ENCODE measurements at places on chromosomes 1 and 21.

DNA sequence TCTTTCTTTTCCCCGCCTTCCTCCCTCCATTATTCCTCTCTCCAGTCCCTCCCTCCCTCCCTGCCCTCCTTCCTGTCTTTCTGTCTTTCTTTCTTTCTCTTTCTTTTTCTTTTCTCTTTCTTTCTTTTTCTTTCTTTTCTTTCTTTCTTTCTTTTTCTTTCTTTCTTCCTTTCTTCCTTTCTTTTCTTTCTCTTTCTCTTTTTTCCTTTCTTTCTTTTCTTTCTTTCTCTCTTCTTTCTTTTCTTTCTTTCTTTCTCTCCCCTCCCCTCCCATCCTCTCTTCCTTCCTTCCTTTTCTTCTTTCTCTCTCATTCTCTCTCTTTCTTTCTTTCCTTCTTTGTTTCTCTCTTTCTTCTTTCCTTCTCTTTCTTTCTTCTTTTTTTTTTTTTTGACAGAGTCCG is 402.2 kb upstream of the PLXNA2 start:
- H3K27ac ChIP-seq, result peak overlapping the region; percentile 22
- H3K27me3 ChIP-seq, result peaks cover 8% of the 10 kb centered on the region
- no peak for DNase-seq
- H3K4me1 ChIP-seq, result no peaks in the 10 kb centered on the region
- H3K36me3 ChIP-seq, result no peaks in the 10 kb centered on the region
- H3K4me3 ChIP-seq, result no peak overlapping the region

DNA sequence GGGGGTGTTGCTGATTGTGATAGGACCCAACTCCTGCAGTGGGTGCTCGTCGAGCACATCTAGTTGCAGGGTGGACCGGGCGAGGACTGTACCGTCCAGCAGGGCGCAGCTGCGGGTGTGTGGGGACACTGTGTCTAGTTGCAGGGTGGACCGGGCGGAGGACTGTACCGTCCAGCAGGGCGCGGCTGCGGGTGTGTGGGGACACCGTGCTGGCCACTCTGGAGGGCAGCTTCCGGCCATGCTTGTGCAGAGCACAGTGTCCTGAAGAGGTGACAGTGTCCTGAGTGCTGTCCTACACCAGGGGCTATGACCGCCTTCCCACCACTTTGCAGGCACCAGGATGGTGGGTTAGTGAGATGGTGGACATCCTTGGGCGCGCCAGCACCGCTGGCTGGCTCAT is 4.6 kb upstream of the TRPM2 start:
- no peak overlapping the region for H3K27ac ChIP-seq
- no peaks in the 10 kb centered on the region for H3K36me3 ChIP-seq
- peaks cover 31% of the 10 kb centered on the region for H3K4me1 ChIP-seq
- no peak for DNase-seq

DNA sequence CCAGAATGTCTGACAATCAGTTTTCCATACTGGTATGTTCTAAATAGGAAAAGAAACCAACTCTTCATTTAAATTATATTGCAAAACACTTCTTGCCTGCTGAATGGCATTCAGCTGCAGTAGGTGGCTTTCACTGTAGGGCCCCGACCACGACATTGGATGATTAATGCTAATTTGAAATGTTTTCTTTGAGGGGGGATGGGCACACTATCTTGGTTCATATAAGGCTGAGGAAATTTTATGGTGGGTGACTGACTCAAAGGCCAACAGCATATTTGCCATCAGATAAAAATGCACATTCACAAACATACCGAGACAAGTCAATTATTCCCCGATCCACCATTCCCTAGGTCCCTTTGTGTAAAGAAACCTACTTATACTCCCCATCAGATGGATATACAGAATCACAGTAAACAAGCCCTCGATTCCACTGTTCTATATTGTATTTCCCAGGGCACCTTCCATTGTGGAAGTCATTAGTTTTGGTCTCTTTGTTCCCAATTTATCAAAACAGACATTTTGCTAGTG is 464.2 kb upstream of the DAB1 start:
- DNase-seq, result no peak
- no peak overlapping the region for H3K4me3 ChIP-seq
- H3K27me3 ChIP-seq, result peaks cover 2% of the 10 kb centered on the region
- no peaks in the 10 kb centered on the region for H3K36me3 ChIP-seq

GRCh38 chr1:33684396-33685179 is 179.3 kb upstream of the HMGB4 start:
- H3K27ac ChIP-seq, result peak overlapping the region; percentile 46
- H3K4me3 ChIP-seq, result no peak overlapping the region
- peaks cover 29% of the 10 kb centered on the region for H3K27me3 ChIP-seq
- no peaks in the 10 kb centered on the region for H3K36me3 ChIP-seq

- peaks cover 3% of the 10 kb centered on the region for H3K27me3 ChIP-seq
- DNase-seq, result no peak
- H3K4me3 ChIP-seq, result no peak overlapping the region
- no peak overlapping the region for H3K27ac ChIP-seq
- H3K4me1 ChIP-seq, result peaks cover 43% of the 10 kb centered on the region
Measured at GRCh38 chr1:41752514-41753170, 166.1 kb downstream of the HIVEP3 start.

DNA sequence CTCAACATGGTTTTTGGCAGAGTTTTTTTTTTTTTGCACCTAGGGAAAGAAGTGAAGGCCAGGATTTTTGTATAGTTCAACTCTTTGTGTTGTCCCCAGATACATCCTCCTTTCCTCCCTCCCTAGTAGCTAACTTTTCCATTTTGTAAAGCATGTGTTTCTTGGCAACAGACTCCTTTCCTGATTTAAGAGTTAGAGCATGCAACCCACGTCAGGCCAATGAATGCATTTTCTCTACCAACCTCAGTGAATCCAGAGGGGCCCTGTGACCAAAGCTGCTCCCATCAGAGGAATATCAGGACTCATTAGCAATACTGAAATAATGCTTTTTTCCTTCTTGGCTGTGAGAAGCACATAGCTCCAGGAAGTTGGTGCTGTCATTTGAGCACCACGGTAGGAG is 287.2 kb downstream of the LMO4 start:
- H3K4me3 ChIP-seq, result no peak overlapping the region
- DNase-seq, result no peak
- peaks cover 1% of the 10 kb centered on the region for H3K36me3 ChIP-seq
- H3K27me3 ChIP-seq, result peaks cover 4% of the 10 kb centered on the region

GRCh38 chr1:64039390-64039926 is 164.0 kb upstream of the UBE2U start:
- DNase-seq, result no peak
- no peaks in the 10 kb centered on the region for H3K36me3 ChIP-seq
- no peak overlapping the region for H3K27ac ChIP-seq
- no peak overlapping the region for H3K4me3 ChIP-seq

DNA sequence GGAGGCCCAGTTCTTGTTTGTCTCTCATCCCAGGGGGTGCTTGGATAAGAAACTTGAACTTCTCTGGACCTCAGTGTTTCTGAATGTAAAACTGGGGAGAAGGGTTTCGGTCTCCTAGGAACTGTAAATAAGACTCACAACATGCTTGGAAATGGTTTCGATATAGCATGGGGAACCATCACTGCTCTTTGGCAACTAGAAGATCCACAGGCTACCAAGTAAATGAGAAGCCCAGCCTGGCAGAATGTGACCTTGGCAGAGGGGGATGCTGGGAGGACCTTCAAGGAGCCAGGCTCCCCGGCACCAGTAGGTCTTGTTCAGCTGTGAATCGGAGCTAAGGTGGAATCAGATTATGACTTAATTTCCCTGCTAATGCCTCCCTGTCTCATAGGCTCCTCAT is 3.7 kb downstream of the ARL8A start:
- H3K27me3 ChIP-seq, result no peaks in the 10 kb centered on the region
- peaks cover 47% of the 10 kb centered on the region for H3K4me1 ChIP-seq
- H3K4me3 ChIP-seq, result no peak overlapping the region
- no peak for DNase-seq

- H3K4me1 ChIP-seq, result peaks cover 45% of the 10 kb centered on the region
- no peak for DNase-seq
- H3K27ac ChIP-seq, result no peak overlapping the region
- H3K4me3 ChIP-seq, result no peak overlapping the region
- no peaks in the 10 kb centered on the region for H3K36me3 ChIP-seq
Measured at GRCh38 chr21:42468491-42469131, 27.4 kb downstream of the RSPH1 start.

DNA sequence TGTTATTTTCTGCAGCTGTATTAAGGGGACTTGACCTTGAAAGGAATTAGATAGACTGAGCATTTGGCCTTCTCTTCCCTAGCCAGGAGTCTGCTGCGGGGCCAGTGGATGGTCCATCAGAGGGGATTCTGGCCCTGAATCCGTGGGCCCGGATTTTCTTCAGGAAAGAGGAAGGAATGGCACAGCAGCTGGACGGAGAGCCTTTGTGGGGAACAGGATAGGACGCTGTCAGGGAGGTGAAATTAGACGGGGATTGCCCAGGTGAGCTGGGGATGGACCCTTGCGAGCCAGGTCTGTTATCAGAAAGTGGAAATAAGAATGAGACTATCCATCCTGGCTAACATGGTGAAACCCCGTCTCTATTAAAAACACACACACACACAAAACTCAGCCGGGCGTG is 1.7 kb upstream of the C2CD2 start:
- H3K36me3 ChIP-seq, result no peaks in the 10 kb centered on the region
- DNase-seq, result no peak
- peak overlapping the region; percentile 39 for H3K4me3 ChIP-seq
- H3K27me3 ChIP-seq, result peaks cover 12% of the 10 kb centered on the region
- peaks cover 18% of the 10 kb centered on the region for H3K4me1 ChIP-seq
- H3K27ac ChIP-seq, result no peak overlapping the region

DNA sequence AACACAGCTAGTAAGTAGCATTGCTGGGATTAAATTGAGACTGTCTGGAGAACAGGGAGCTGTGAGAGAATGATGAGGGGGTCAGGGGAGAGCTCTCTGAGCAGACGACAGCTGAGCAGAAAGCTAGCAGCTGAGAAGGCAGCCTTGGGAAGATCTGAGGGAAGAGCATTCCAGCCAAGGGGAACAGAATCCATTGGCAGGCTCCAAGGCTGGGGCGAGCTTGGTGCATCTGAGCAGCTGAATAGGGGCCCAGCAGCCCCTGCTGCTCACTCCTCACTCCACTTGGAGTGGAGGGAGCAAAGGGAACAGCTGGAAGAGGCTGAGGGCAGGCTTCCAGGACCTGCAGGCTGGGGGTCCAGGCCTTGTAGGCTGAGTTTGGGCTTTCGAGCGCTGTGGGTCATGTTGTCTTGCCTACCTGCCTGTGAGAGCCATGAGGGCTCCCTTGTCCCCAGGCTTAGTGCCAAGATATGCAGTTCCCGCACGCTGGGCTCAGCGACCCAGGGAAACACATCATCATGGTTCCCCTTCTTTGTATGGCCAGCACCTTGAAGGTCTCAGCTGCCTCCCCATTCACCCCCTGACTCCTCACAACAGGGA is 10.5 kb downstream of the ACOT11 start:
- no peak overlapping the region for H3K4me3 ChIP-seq
- no peak for DNase-seq
- H3K36me3 ChIP-seq, result no peaks in the 10 kb centered on the region

DNA sequence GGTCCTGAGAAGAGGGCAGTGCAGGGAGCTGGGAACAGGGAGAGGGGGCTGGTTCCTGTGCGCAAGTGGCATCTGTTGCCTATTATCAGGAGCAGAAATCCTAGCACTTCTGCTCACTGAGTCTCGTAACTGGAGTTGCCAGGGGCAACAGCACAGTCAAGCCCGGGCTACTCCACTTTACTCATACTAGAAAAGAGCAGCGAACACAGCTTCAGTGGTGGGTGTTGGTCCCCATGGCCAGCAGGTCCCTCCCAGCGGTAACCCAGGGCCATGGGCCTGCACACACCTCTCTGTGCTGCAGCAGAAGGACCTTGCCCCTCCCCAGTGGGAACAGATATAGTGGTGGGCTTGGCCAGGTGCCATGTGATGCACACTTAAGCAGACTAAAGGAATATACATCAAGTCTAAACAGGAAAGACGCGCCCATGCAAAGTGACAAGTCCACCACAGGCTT is 8.5 kb downstream of the PYCR2 start:
- DNase-seq, result no peak
- H3K4me1 ChIP-seq, result peaks cover 42% of the 10 kb centered on the region
- H3K27me3 ChIP-seq, result no peaks in the 10 kb centered on the region
- H3K4me3 ChIP-seq, result no peak overlapping the region
- H3K36me3 ChIP-seq, result peaks cover 41% of the 10 kb centered on the region

DNA sequence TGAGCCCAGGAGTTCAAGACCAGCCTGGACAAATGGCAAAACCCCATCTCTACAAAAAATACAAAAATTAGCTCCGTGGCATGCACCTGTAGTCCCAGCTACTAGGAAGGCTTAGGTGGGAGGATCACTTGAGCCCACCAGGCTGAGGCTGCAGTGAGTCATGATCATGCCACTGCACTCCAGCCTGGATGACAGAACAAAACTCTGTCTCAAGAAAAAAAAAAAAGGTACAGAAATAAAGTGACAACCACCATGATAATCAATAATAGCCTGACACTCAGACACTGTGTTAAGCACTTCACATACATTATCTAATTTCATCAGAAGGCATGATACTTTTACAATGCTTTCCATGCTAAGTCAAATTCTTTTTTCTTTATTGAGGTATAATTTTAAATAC is 53.1 kb downstream of the ST7L start:
- no peak for DNase-seq
- H3K27ac ChIP-seq, result no peak overlapping the region
- H3K27me3 ChIP-seq, result no peaks in the 10 kb centered on the region
- H3K36me3 ChIP-seq, result peaks cover 36% of the 10 kb centered on the region
- H3K4me1 ChIP-seq, result no peaks in the 10 kb centered on the region

DNA sequence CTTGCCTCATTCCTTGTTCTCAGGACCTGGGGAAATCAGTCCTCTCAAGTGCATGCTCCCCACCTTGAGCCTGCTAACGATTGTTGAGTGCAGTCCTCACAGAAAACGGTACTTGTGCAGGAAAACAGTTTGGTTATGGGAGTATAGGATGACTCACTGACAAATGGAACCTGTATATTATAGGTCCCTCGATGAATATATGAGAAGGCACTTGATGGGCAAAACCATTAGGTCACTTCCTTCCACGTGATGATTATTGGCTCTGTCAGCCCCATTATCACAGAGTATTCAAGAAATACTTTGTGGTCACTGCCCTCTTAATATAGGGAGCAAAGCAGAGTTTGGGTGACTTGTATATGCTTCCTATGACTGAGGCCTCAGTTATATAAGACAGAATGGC is 6.2 kb downstream of the CCDC17 start:
- no peaks in the 10 kb centered on the region for H3K27me3 ChIP-seq
- DNase-seq, result no peak
- no peak overlapping the region for H3K4me3 ChIP-seq
- no peaks in the 10 kb centered on the region for H3K36me3 ChIP-seq

DNA sequence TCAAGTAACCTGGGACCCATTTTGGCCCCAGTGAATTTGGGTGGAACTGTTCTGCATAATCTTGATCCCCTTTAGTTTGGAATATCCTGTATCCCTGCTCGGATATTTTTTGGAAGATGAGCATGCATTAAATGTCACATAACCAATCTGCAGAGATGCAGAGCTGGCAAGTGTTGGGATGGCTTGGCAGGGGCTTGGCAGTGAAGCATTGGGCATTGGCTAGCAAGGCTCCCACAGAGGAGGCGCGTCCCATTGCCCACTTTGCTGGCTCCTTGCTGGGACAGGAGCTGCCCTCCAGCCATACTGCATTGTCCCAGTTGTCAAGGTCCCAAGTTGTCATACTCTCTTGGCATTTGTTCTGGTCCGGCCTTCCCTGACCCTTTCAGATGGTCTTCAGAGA is 29.9 kb downstream of the LAMC2 start:
- peaks cover 24% of the 10 kb centered on the region for H3K27me3 ChIP-seq
- H3K4me1 ChIP-seq, result peaks cover 25% of the 10 kb centered on the region
- H3K36me3 ChIP-seq, result no peaks in the 10 kb centered on the region
- no peak overlapping the region for H3K27ac ChIP-seq
- no peak overlapping the region for H3K4me3 ChIP-seq
